ENCODE measurements at places on chromosomes 12 and 14.

GRCh38 chr14:105622329-105622955 lies 96.1 kb downstream of the TMEM121 start:
- DNase-seq: no peak

DNA sequence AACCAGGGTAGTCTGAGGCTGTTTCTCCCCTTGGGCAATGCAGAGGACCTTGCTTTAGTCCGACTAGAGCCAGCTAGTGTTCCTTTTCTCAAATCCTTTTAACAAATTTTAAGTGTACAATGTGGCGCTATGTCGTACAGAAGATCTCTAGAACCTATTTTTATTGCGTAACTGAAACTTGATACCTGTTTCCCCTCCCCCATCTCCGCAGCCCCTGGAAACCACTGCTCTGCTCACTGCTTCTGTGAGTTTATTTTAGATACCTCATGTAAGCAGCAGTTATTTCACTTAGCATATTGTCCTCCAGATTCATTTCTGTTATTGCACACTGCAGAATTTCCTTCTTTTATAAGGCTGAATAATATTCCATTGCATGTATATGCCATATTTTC lies 1092.3 kb downstream of the AACS start:
- no peak for DNase-seq

DNA sequence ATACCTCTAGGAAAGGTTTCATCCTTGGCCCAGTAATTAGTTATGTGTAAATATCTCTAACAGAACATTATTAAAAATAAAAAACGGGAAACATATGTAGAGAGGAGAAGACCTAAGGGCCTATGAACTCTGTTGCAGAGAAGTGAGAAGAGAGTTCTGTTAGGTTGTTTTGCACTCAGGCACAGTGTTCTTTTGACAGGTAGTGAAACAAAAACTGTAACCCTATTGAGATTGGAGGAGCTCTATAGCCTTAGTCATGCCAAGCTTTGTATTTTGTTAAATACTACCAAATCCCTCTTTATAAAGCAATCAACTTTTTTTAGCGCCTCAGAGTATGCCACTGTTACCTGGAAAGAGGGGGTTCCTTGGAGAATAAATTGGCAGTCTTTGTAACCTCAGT lies 77.6 kb downstream of the CNTN1 start:
- no peak for DNase-seq

- peak; percentile 21 for DNase-seq
Measured at GRCh38 chr12:109695961-109696461, 17.6 kb upstream of the FAM222A start.

DNA sequence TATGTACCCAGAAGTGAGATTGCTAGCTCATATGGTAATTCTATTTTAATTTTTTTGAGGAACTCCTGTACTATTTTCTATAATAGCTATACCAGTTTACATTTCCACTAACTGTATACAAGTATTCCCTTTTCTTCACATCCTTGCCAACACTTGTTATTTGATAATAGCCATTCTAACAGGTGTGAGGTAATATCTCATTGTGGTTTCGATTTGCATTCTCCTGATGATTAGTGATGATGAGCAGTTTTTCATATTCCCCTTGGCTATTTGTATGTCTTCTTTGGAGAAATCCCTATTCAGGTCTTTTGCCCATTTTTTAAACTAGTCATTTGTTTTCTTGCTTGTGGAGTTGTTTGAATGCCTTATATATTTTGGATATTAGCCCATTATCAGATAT lies 121.3 kb downstream of the BBS10 start:
- DNase-seq: no peak

- peak; percentile 16 for DNase-seq
Measured at GRCh38 chr14:62117010-62117750, 355.0 kb downstream of the SNAPC1 start.

- peak; percentile 19 for DNase-seq
Measured at GRCh38 chr12:1691123-1692007, 495 bp downstream of the ADIPOR2 start.

DNA sequence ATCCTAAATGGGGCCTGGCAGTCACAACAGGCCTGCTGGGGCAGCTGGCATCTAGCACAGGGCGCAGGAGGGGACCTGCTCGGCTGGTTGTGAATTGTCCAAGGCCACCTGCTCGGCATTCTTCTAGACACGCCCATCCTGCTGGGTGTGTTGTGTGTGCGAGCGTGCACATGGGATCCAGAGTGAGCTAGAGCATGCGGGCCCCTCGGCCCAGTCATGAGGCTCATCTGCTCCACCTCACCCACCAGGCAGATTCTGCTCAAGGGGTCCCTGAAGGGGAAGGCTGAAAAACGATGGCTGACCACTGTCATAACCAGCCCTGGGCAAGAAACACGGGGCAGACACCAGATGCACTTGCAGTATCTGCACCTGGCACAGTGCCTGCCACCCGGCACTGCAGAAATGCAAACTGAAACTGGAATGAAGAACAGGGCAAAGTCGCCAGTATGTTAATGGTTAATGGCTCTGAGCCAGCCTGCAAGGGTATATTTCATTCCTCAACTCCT lies 31.8 kb downstream of the MAX start:
- no peak for DNase-seq

GRCh38 chr12:112822056-112822455 lies 30.5 kb downstream of the RPH3A start:
- no peak for DNase-seq

Data from AG08395 (cell line).